ENCODE measurements at places on chromosomes 1 and 21.

DNA sequence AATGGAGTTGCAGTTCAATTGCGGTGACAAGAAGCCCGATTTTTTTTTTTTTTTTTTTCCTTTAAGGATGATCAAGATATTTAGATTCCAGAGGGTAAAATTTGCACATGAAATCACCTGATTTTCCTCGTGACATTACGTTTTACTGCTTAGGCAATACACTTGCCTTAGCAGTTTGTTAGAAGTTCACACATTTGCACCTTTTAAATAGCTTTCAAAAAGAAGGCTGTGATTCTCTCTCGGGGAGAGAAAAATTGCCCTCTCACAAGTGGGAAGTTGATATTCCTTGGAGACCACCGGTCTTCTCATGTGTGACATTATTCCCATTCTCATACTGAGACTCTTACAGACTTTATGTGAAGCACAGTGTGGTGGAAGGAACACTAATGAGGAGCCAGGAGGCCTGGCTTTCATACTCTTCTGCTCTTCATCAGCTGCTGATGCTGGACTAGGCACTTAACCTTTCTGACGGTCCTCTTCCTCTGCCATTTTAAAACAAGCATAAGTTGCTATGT, 69.8 kb upstream of the HSPA13 start:
- DNase-seq: no peak

DNA sequence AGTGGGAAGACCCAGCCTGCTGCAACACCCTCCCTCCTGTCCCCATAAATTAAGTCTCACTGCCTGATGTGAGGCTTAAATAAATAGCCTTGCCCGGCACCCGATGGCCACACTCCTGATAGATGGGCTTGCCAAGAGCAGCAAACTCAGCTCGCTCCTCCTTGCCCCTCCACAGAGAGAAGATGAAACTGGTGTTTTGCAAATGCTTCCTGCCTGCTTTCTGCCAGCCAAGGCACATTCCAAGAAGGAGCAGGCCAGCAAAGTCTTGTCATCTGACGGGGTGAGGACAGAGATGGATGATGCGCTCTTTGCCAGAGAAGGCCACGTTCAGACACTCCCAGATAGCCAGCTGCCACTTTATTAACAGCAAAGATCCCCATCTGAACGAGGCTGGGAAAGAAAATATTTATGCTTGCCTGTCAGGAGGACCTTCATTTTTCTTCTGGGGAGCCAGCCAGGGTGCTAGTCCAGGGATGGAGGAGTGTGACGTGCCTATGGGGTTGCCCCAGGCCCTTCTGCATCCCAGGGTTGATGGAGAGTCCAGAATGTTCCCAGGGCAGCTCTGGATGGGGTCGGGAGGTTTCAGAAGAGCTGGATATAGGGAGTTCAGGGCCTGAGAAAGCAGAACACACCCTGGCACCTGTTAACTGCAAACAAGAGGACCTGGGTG, 265.4 kb downstream of the FOXD2 start:
- no peak for DNase-seq

GRCh38 chr1:220957233-220957605, 78.0 kb downstream of the HLX start:
- no peak for DNase-seq

DNA sequence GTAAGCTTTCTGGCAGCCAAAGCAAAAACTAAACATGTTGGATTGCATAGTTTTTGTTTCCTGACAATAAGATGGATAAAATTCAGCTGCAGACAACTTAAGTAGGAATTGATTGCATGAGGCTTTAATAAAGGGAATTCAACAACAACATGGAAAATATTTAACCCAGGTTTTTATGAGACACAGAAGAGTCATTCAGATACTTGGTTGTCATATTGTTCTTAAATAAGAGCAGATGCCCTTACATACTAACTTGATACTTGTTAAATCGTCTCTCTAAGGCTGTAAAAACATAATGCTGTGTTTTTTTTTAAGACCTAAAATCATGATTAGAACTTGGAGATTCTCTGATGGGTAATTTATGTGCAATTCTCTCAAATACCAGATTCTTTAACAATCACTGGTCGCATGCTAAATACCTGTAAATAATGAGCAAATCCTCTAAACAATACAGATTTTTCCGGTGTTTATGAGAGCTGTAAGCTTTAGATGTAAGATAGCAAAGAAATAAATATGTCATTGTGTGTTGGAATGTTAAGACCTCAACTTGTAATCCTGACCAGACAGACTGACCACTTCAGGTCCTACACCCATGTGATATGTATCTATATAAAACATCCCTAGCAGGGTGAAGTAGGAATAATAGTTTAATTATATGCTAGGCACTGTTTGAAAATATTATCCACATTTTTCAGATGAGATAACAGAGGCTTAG, 37.8 kb upstream of the CD34 start:
- no peak for DNase-seq

DNA sequence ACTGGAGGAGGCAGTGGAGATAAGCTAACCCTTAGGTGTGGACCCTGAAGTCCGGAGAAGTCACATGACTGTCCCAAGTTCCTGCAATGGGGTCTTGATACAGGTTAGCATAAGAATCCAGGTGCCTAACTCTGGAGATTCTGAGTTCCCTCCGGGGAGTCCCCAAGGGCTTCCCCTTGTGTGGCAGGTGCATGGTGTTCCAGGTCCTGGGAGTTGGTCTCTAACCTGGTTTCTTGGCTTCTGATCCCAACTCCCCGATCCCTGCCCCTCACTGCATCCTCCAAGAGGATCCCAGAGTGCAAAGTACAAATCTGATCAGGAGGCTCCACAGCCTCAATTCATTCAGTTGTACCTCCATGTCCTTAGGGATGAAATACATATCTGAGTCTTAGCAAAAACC, 9.3 kb upstream of the C8A start:
- no peak for DNase-seq

GRCh38 chr21:32197896-32198295, 81.0 kb downstream of the MIS18A start:
- DNase-seq: no peak

- no peak for DNase-seq
Measured at GRCh38 chr1:80251591-80251990, 1245.1 kb upstream of the ADGRL4 start.

GRCh38 chr1:109650609-109651008, 5.3 kb upstream of the GSTM4 start:
- no peak for DNase-seq

DNA sequence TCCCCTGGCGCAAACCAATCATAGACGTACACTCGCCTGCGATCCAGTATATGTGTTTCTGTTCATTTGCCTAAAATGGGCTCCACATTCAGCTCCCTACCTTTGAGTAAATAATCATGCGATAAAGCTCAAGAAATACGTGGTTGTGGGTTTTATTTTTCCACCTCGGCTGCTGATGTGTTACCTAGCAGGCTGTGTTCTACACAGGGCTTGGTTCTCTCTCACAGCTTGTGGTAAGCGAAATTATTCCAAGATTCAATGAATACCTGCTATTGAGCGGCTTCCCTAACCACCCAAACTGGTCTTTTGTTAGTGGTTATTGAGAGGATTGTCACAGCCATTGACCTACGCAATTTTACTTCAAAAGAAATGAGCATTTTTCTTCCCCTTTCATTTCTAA, 180.2 kb downstream of the PBX1 start:
- no peak for DNase-seq

GRCh38 chr1:33018112-33018511, 18.6 kb downstream of the AK2 start:
- DNase-seq: no peak

GRCh38 chr1:52662645-52663313, 29.8 kb downstream of the SHISAL2A start:
- no peak for DNase-seq
